Stimulated activated memory B cell treated with anti-CD40 and anti-IgM and Interleukin-4, amounts not matched to agents 10 μg/mL and 1 μg/mL and 100 μg/mL, for 72 hours (primary cell): ENCODE measurements at places on chromosomes 4 and X.
A peak's percentile ranks its signal among the peaks of the same experiment; 100 is the strongest.

- no peak for ATAC-seq
These were observed 297.6 kb downstream of the INPP4B start for GRCh38 chr4:142548491-142548890.

- ATAC-seq, result peak; percentile 46
These were observed 559 bp downstream of the SLC9A7 start for GRCh38 chrX:46758163-46758955.

DNA sequence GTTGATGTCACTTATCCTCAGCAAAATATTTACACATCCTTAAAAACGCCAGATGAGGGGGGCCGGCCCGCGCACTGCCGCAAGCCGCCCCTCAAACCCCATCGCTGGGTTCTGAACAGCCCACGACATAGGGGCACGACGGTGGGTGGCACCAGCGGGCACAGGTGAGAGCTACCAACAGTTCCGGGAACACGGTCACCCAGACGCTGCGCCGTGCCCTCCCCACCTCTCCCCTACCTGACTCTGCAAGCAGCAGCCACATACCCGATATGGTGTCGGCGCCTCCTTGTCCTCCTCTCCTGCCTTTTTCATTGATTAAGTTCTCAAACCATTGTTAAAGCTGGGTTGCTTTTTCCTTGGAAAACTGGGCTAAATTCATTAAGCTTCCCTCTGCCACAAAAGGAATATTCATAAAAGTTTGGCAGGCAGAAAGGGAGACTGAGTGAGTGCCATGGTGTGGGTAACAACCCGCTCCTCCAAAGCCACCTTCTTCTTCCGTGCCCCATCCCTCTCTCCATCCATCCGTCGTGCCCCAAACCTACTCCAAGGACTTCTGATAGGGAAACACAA, 1.4 kb downstream of the RAI2 start:
- ATAC-seq, result no peak

DNA sequence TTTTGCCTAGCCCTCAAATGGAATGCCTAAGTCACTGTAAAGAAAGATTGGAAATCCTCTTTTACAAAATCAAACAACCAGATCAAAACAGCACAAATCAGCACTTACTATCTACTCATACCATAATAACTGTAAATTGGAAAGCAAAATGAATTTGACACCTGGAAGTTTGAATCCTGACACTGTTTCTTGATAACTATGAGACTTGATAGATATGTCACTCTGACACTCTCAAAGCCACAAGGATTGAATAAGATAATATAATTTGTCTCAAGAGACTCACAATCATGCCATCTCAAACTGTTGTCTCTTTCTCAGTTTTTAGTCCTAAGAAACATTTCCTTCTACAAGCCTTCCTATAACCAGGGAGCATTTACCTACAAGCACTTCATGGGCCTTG, 302.6 kb upstream of the DIAPH2 start:
- no peak for ATAC-seq

DNA sequence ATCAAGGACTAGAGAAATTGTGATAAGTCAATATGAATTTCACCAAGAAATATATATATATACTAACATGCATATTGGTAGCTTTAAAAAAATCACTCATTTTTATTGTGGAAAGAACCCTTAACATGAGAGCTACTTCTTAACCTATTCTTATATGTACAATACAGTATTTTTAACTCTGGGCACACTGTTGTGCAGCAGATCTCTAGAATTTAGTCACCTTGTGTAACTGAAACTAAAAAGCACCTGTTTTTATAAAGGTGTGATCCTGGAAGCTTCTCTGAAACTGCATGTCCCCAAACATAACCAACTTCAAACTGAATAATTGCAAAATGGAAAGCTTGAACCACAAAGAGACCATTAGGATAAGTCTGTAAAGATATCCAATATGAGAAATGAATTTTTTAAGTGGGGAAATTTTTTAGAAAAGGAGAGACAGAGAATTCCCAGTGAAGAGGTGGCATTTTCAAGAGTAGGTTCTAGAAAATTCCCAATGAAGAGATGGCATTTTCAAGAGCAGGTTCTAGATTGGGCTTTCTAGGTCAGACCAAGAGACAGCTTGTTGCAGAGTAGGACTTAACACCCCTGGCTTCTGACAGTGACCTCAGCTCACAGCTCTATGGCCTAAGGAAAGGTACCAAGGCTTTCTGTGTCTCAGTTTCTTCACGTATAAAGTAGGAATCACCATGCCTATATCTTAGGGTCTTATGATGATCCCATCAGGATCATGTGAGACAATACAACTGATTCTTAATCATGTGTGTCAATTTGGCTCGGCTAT, 22.0 kb upstream of the PPARGC1A start:
- no peak for ATAC-seq

GRCh38 chr4:39636531-39637184, 2.0 kb downstream of the SMIM14 start:
- no peak for ATAC-seq

GRCh38 chrX:47621851-47622250, 2.2 kb upstream of the SYN1 start:
- ATAC-seq, result no peak

- ATAC-seq, result no peak
These were observed 24.0 kb upstream of the RPL34 start for GRCh38 chr4:108596344-108596743.

- peak; percentile 48 for ATAC-seq
These were observed 98.3 kb upstream of the GALNTL6 start for GRCh38 chr4:171714791-171715454.

DNA sequence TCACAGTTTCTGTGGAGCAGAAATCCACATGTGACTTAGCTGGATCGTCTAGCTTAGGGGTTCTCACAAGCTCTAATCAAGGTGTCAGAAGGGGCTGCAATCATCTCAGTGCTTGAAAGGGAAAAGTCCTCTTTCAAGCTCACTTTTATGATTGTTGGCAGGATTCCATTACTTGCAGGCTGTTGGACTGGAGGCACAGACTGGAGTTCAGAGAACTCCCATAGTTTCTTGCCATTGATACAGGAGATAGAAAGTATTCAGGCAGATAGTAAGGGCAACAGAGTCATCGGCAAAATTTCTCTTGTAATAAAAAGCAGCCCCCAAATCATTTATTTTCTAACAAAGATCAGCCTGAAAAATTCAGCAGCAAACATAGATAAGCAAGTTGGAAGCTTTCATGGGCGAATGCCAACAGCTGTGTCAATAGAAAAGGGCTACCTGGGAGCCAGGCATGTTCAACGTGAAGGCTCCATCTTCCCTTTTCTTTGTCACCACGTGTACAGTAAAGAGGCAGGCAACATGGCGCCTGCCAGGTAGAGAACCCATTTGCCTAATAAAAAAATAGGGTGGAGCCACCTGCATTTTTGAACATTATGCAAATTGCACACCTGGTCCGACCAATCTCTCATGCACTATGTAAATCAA, 64.4 kb downstream of the CXCL13 start:
- ATAC-seq, result no peak

GRCh38 chr4:36966756-36967460, 277.6 kb upstream of the NWD2 start:
- no peak for ATAC-seq

DNA sequence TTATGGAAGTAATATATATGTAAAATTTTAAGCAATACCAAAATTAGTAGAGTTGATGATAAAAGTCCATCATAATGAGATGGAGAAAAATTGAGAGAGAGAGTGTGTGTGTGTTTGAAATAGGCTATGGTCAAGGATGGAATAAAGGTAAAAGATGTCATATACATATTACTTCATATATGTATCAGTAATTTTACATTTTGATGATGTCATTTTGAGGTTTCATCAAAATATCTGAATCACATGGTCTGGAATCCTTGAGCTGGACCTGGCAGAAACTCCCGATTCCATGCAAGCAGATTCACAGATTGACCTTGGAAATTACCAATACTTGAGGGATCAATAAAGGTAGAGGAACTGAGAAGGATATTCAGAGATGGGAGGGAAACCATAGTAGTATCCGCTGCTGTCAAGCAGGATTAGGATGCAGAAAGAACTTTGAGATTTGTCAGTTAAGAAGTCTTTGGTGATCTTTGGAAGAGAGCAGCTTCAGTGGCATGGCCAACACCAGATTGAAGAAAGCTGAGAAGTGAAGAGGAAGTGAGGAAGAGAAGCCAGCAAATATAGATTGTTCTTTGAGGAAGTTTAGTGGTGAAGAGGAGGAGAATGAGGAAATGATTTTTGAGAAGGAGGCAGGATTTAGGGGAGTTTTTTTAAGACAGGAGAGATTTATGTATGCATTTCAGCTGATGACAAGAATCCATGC, 21.5 kb downstream of the DNAAF6 start:
- no peak for ATAC-seq

- no peak for ATAC-seq
These were observed 119.8 kb downstream of the AMELX start for GRCh38 chrX:11412715-11413623.

DNA sequence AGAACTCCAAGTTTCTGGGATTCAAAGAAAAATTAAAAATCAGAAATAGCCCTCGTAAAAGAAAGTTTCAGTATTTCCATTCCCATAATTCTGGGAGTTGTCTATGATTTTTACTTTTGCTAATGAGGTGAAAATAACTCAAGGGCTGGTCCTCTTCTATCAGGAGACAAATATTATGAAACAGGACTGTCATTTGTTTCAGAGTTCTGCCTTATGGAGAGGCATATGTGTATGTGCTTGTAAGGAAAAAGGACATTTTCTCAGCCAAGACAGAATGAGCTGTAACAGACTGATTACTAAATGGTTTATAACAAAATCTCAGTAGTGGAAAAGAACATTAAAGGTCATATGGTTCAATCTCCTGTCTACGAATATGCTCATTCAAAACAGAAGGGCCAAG, 59.0 kb upstream of the TAB3 start:
- ATAC-seq, result no peak

DNA sequence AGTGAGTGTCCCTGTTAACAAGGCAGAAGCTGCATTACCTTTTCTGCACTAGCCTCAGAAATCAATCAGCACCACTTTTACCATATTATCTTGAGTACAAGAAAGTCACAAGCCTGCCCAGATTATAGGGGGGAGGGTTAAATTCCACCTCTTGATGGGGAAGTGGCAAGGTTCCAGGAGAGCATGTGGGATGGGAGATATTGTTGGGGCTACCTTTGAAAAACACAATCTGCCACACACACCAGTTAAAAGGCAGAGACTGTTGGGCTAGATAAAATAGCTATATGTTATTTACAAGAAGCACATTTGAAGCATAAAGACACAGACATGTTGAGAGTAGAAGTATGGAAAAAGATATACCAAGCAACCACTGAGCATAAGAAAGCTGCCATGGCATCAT, 6.6 kb upstream of the AVPR2 start:
- no peak for ATAC-seq

DNA sequence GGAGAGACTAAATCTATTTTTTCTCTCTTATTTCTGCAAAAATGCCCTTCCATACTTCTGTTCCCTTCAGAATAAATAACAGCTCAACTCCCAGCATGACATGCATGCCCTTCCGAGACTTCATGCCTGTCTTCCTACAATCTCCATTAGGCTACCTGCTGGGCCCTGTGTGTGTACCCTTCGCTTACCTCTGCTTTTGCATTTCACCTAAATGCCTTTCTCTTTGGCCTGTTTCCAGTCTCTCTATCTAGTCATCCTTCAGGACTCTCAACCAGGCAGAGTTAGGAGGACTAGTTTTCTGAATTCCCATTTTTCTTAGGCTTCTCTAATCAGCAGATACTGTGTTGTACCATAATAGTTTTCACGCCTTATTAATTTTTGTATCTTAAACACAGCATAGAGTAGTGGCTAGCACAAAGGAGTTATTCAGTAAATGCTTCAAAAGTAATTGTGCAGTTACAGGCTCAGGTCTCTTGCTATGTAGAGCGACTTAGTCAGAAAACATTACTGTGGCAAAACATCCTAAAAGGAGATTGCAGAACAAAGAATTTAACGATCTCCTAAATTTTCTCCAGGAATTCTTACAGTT, 20.5 kb downstream of the SEPTIN11 start:
- ATAC-seq, result no peak

- ATAC-seq, result no peak
These were observed 5.1 kb downstream of the GRIPAP1 start for GRCh38 chrX:48996969-48997368.

- no peak for ATAC-seq
These were observed 53.8 kb upstream of the ATXN3L start for GRCh38 chrX:13373431-13374187.

GRCh38 chr4:166259081-166259480, 386.0 kb downstream of the TLL1 start:
- no peak for ATAC-seq

DNA sequence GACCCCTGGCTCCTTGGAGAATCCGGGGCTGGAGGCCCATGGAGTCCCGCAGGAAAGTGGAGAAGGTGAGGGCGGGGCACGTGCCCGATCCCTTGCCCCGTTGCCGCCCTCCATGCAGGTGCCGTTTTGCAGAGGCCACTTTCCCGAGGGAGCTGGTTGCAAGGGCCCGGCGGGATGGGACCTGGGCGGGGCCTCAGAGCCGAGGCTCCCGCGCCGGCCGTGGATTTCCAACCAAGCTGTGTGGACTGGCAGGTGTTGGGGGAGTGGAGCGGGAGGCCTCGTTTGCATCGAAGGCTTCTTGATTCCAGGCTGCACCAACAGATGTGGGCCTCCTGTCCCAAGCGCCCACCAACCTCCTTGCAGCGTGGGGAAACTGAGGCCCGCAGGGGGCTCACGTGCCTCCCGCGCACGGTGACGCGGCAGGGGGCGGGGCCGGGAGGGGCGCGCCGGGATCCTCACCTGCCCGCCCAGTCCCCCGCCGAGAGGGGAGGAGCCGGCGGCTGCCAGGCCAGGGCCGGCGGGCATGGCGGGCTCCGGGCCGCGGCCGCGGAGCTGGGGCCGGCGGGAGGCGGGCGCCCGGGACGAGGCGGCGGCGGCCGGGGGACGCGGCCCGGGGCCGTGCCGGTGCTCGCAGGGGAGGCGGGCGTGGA, 24.9 kb downstream of the SH3BP2 start:
- ATAC-seq, result peak; percentile 52

DNA sequence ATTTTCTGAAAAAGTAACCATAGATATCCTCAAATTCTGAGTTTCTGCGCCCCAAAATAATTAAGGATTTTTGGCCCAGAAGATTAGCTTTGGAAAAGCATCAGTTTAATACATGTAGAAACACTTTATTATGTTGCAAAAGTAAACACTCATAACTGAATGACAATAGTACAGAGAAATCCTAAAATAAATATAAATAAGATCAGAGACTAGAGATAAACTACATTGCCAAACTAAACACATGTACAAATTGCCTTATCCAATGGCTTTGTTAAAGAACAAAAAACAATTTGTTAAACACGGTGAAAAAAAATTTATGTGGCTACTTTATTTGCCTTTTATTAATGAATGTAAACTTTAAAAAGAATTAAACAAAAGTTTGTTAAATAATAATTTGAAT, 17.5 kb downstream of the SPOCK3 start:
- ATAC-seq, result no peak

DNA sequence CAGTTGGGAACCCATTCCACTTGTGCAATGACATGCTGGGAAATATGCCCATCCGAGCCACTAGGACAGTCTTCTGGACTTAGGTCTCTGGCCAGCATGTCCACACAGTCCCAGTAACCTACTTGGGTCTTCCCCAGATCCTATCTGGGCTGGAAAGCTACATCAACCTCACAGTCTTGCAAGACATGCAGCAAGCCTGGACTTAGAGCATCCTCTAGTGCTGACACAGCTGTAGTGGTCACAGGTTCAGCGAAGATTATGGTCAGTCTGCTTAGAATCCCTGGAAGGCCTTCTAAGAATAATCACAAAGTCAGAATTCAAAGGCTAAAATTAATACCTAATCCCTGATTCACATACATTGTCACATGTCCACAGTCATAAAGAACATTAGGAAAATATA, 842.7 kb downstream of the STPG2 start:
- ATAC-seq, result no peak

- no peak for ATAC-seq
These were observed 291 bp upstream of the NBDY start for GRCh38 chrX:56728752-56729151.

- ATAC-seq, result no peak
These were observed 6.4 kb upstream of the ANTXR2 start for GRCh38 chr4:80079255-80079923.
